Stimulated activated CD8-positive, alpha-beta memory T cell treated with anti-CD3 and anti-CD28 coated beads, Interleukin-15, amount 100 ng/mL, for 24 hours (primary cell): ENCODE measurements at places on chromosomes 2 and 18.

DNA sequence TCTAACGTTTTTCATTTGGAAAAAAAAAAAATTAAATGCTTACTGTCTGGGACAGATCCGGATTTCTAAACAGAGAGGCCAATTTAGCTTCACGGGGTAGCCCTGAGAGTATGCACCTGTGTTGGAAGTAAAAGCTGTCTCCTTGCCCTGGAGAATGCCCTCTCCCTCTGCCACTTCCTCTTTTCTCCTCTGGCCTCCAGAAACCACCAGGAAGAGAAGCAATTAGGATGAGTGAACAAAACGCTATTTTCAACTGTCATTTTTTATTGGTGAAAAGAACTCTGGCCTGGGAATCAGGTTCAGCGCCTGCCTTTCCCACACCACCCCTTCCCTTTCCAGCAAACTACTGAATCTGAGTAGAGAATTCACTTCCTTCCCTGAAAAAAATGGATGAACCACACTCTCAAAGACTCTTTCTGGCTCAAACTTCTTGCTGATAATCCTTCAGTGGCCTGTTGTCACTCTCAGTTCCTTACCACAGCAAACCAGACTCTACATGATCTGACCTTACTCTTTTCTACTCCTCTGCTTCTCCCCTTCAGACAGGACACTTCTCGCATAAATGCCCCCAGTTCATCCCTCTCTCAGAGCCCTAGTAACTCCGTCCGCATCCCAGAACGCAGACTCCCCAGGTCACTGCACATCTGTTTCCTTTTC lies 29.8 kb downstream of the KLF7 start:
- DNase-seq = no peak

DNA sequence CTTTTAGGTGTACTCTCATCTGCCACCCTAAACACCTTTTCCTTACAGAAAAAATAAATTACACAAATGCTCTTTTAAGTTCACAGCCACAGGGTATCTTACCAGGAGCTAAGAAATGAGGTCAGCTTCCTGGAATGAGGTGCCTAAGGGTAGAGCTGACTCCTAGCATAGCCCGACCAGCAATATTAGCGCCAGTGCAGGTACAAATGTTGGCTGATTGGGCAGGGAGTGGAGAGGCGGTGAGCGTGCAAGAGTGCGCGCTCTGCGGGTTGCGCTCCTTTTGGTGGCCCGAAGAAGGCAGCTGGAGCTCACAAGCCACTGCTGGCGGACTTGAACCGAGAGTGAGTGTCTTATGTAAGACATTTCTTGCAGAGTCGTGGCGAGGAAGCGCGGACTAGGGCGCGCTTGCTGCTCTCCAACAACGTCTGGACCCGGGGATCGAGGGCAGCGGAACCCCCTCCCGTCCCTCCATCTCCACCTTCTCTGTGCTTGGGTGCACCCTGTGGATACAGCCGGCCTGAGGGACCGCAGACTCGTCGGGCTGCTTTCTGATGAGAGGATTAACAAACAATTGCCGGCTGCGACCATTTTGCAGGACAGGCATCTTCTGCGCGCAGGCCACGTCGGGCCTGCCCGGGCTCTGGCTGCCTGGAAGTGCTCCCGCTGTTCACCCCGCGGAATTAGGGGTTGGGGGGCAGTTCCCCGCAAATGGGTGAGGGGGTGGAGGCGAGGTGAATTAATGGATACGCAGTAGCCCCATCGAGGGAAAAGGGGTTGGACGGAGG lies 17.3 kb downstream of the BOLA3 start:
- DNase-seq = no peak

- DNase-seq = no peak
Observed at GRCh38 chr2:66604976-66605375, 170.1 kb downstream of the MEIS1 start.

DNA sequence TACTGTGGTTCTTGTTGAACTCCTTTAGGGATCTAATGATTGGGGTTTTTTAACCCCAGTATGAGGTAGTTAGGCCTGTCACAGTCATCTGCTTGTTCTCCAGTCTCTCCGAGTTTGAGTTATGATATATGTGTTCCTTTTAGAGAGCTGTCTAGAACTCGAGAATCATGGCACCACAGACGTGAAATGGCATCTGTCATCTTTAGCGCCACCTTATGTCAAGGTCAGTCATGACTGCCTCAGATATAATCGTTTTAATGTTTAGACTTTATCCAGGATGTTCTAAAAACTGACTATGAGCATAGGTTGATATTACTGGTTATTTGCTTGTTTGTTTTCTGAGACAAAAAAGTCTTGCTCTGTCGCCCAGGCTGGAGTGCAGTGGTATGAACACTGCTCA lies 112.2 kb downstream of the CEP192 start:
- DNase-seq = no peak

DNA sequence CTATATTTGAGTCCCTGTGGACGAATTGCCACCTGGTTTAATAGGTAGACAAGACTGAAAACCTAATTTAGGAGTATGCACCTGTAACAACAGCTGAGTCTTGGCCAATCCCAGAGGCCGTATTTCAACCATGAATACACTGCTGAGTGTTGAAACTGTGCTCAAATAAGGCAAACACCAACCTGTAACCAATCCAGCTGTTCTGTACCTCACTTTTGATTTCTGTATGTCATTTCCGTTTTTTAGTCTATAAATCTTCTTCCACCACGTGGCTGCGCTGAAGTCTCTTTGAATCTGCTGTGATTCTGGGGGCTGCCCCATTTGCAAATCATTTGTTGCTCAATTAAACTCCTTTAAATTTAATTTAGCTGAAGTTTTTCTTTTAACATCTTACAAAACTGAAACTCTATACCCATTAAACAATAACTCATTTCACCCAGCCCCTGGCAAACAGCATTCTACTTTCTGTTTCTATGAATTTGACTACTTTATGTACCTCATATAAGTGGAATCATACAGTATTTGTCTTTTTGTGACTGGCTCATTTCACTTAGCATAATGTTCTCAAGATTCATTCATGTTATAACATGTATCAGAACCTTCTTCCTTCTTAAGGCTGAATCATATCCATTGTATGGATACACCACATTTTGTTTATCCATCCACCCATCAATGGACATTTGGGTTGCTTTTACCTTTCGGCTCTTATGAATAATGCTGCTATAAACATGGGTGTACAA lies 7.5 kb upstream of the YPEL5 start:
- no peak for DNase-seq

GRCh38 chr2:46699934-46700256 lies 215.7 kb downstream of the MCFD2 start:
- DNase-seq = no peak

GRCh38 chr2:9297807-9298206 lies 91.2 kb downstream of the ASAP2 start:
- no peak for DNase-seq

DNA sequence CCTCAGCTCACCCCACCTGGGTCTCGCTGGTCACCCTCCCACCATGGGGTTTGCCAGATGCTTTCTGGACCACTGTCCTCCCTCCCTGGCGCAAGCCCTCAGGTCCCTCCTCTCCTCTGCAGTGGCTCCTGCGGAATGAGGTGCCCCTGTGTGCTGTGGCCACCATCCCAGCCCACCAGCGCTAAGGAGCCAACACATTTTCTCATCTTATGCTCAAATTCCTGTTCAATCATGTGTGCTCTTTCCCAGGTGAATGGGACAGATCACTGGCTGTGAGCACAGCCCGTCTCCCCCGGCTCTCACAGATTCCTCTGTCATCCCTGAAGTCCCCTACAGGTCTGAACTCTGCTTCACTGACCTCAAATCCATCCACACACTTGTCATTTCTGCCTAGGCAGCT lies 15.2 kb upstream of the CCDC74B start:
- no peak for DNase-seq

DNA sequence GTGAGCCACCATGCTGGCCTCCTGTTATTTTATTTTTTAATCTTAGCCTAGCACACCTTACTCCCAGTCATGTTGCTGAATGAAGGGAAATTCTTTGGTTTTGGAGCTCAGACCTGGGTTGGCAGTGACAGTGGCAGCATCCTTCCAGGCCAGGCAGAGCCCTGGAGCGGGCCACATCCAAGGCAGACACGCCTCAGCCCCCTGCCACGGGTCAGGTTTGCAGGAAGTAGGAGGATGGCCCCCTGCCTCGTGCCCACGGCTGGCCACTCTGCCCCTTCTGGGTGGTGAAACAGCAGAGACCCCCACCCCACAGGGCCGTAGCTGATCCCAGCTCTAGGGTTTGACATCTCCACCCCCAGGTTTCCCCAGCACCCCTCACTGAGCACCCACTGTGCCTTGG lies 11.7 kb downstream of the EFHD1 start:
- no peak for DNase-seq

- no peak for DNase-seq
Observed at GRCh38 chr2:20643826-20644225, 7.1 kb downstream of the HS1BP3 start.

DNA sequence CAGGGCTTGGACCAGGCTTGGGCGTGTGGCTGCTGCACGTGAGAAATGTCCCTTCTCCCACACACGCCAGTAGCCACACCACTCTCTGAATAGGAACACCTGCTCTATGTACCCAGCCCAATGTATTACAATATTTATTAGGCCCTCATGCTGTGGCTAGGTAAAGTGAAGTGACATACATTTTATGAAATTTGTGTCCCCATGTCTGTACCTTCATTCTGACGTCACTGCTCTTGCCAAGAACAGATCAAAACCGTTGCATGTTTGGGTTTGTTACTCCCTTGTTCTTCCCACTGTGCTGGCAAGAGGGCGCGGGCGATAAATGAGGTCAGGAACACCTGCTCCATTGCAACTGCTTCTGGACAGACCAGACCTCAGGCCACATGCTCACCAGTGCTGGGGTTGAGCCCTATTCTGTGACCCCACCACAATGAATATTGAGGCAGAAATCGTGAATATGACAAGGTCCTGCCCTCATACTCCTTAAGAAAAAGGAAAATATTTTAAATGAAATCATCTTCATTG lies 436.4 kb upstream of the SALL3 start:
- no peak for DNase-seq

GRCh38 chr2:233855345-233855744 lies 1.0 kb upstream of the HJURP start:
- no peak for DNase-seq

DNA sequence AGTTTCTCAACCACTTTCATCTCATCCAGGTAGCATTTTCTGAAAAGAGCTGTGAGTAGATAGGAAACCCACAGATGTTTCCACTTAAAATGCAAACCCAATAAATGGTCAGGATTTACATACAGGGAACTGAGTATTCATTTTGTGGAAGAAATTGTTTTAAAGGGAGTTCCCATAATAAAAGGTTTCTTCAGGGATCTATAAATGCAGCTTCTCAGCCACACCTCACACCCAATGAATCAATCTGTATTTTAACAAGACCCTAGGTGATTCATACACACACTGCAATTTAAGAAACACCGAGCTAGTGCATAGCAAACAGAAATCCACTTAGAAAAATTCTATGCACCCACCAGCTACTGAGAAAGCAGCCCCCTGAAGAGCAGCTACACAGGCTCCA lies 140.1 kb upstream of the ACAA2 start:
- no peak for DNase-seq

GRCh38 chr2:189232759-189233406 lies 53.3 kb upstream of the COL5A2 start:
- DNase-seq = no peak

- DNase-seq = no peak
Observed at GRCh38 chr2:20516646-20517341, 69.9 kb downstream of the RHOB start.

DNA sequence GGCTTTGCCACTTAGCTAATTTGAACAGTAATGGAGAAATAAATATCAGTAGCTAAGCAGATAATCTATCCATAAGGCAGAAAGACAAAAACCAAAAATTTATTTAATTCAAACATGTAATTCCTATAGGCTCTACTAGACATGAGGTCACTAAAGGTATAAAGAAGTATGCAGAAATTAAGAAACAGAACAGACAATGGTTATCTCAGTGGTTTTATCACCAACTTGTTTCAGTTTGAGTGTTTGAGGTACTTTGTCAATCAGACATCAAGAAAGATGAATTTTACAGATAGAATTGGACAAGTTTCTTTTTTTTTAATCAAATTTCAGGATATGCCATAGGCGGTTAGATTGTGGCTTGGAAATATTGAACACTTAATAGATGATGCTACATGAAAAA lies 67.4 kb upstream of the ZEB2 start:
- DNase-seq = no peak

DNA sequence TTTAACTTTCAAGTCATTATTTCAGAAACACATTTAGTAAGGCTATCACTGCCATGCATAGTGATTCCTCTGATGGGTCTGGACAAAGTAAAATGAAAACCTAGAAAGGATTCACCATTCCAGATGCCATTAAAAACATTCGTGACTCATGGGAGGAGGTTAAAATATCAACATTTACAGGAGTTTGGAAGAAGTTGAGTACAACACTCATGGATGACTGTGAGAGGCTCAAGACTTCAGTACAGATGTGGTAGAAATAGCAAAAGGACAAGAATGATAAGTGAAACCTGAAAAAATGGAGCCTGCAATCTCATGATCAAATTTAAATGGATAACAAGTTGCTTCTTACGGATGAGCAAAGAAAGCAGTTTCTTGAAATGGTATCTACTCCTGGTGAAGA lies 5.8 kb upstream of the TWSG1 start:
- no peak for DNase-seq

DNA sequence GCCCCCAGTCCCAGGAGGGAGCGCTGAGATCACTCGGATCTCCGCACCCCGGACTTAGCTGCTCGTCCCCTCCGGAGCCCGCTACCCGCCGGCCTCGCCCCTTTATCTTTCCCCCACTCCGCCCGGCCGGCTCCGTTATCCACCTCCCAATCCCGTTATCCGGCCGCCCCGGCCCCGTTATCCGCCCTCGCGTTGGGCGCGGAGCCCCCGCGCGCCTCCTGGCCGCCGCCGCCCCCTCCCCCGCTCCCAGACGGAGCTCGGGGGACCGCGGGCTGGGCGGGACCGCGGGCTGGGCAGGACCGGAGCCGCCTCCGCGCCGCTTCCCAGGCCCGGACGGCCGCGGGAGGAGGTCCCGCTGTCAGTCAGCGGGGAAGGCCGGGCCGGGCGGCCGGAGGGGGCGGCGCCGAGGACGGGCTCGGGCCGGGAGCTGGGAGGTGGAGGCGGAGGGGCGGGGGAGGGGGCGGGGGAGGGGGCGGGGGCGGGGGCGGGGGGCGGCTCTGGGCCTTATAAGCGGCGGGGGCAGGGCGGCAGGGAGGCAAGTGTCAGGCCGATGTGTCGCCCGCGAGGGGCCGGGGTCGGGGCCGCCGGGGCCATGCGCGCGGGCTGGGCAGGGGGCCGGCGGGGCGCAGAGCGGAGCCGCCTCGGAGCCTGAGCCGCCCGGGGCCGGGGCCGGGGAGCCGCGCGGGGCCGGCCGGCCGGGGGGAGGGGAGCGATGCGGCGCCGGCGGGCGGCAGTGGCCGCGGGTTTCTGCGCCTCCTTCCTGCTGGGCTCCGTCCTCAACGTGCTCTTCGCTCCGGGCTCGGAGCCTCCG lies at the start of gene PKDCC:
TSS of gene PKDCC (plus strand) at position 534 of the 811 bp plus-strand sequence. CDS start at position 713, 179 bp downstream.
- no peak for DNase-seq

GRCh38 chr2:238102865-238103264 lies 2.7 kb downstream of the ESPNL start:
- DNase-seq = no peak

GRCh38 chr2:240259201-240259923 lies 118.9 kb upstream of the OTOS start:
- no peak for DNase-seq

- no peak for DNase-seq
Observed at GRCh38 chr2:74424995-74425406, 3.5 kb downstream of the WDR54 start.

GRCh38 chr2:178233428-178233827 lies 39.1 kb downstream of the OSBPL6 start:
- no peak for DNase-seq

GRCh38 chr2:237291138-237291792 lies 122.7 kb downstream of the COL6A3 start:
- no peak for DNase-seq

GRCh38 chr2:131521961-131522781 lies 5.5 kb upstream of the CCDC74A start:
- DNase-seq = no peak

- no peak for DNase-seq
Observed at GRCh38 chr2:230947908-230948365, 22.9 kb upstream of the GPR55 start.
